ENCODE measurements at places on chromosomes 5 and 9.

- no peak for DNase-seq
Measured at GRCh38 chr5:110092955-110093785, 403.4 kb downstream of the MAN2A1 start.

DNA sequence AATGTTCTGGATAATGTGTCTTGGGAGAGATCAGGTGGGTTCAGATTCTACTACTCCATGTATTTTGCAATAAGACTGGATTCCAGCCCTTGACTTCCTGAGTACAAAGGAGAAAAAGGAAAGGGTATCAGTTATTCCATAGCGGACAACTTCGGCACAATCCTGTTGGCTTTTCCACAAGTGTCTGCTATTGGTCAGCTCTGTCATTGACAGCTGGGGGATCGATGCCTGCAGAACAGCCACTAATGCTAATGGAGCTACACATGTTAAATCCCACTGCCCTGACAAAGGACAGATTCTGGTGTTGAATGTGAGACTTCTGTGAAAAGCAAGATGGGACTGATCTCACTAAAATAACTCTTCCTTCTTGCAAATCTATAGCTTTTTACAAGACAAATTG lies 41.2 kb downstream of the IZUMO3 start:
- DNase-seq: no peak

- DNase-seq: no peak
Measured at GRCh38 chr9:99368341-99369326, 146.6 kb downstream of the SEC61B start.

DNA sequence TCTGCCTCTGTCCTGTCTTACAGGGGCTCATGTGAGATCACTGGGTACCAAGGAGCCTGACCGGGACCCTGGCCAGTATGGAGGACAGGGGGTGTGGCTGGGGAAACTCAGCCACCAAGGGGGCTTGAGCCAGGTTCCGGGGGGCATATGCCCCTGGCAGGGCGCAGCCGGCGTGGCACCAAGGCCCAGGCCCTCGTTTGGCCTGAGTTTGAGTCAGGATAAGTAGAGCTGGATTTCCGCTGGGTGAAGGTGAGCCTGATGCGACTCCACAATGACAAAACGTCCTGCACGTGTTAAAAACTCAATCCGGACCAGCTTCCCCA lies 616 bp upstream of the TSPAN17 start:
- no peak for DNase-seq

DNA sequence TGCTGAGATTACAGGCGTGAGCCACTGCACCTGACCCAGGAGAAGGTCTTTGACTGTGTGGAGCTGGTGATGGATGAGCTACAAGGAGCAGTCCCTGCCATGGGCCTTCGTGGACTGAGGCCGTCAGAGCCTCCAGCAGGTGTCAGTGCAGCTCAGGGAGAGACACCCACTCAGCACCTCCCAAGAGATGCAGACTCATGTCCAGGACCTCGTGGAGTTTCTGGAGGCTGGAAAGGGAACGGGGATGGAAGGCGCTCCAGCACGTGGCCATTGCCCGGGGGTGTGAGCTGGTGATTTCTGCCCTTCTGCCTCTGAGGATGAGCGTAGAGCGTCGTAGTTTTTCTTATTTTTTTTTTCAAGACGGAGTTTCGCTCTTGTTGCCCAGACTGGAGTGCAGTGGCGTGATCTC lies 9.5 kb downstream of the TOR4A start:
- DNase-seq: peak; percentile 49

DNA sequence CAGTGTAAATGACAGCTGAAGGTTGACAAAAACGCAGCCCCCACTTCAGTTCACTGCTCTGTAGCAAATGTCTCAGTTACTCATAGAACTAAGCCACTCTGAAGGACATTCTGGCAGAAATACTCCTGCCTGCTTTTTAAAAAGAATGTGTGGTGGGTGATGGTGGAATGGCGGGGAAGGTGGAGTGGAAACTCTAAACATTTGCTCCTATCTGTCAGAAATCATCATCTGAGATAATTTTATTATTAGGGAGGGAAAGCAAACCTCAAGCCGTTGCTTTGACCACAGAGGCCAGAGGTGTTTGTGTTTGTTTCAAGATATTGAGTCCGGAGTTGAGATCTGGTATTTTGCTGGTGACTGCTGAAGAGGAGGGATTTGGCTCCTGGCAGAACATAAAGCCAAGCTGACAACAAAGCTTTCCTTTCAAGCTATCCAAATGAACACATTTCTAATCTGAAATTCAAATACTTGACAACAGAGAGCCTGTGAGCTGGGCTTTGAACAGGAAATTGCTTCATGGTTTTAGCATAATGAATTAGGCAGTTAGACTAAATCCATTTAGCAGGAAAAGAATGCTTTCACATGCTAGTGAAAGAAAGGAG lies 362.7 kb downstream of the CSNK1G3 start:
- DNase-seq: no peak

DNA sequence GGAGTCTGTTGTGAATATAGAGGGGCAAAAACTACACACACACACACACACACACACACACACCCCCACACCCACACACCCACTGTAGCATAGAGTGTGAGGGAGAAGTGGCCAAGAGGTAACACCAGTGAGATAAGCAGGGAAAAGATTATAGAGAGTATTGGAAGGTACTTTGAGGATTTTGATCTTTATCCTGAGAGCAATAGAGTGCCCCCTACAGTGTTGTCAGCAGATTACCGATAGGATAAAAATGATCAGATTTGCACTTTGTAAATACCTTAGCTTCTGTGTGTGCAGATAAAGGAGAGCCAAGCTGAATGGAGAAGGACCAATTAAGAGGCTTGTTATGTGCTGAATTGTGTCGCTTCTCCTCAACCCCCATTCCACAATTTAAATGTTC lies 32.3 kb downstream of the ERCC6L2 start:
- no peak for DNase-seq

DNA sequence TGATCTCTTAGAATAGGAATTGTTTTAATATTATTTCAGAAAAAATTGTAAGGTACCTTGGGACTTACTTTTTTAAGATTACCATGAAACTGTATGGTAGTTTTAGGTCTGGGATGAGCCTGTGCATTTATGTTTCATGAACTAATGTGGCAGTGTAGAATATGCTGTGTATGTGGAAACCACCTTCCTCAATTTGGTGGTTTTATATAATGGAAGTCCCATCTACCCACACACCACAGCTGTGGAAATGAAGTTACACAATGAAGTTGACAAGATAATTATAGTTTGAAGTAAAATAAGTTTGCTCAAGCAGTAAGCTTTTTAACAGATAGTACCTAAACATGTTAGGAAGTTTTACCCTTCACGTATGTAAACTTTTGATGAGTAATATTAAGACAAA lies 24.4 kb downstream of the WDR36 start:
- no peak for DNase-seq

GRCh38 chr5:14240359-14240758 lies 97.2 kb downstream of the TRIO start:
- no peak for DNase-seq

DNA sequence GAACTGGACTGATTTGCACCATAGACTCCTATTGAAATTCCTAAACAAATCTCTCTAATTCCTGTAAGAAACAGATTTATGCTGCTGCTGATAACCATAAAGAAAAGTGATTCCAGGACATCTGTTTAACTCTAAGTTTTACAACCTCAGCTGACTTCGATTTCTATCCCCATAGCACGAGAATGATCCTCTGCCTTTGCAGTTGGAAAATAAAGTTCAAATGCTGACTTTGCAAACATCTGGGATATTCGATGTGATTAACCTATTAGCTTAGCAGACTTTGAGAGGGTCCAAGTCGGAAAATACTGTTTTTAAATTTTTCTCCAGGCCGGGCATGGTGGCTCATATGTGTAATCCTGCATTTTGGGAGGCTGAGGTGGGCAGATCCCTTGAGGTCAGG lies 247.3 kb downstream of the PSAT1 start:
- no peak for DNase-seq

- DNase-seq: no peak
Measured at GRCh38 chr9:107942291-107942690, 452.7 kb upstream of the KLF4 start.

DNA sequence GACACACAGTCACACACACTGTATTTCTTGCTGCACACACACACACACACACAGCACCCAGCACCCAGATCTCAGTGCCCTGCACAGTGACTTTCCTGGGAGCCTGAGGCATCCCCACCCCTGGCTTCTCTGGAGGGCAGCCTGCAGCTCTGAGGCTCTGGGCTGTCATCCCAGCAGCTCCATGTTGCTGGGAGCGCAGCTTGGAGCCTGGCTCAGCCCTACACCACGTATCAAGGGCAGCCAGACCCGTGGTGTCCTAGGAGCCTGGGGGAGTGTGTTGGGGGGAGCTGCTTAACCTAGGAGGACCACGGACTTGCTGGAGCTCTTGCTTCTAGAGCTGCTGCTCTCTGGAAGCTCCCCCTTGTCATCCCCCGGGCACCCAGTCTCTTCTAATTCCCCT lies 5.2 kb downstream of the IER5L start:
- no peak for DNase-seq

Data from activated CD4-positive, alpha-beta memory T cell treated with anti-CD3 and anti-CD28 coated beads for 36 hours (primary cell).